ENCODE measurements at places on chromosomes 5 and 9. TPM values are rescaled to one million over a fixed set of nuclear protein-coding genes. Genes with fewer than 3 reads are reported as not detected.

The RELL2 gene
- total RNA-seq, result 10.1 TPM

DNA sequence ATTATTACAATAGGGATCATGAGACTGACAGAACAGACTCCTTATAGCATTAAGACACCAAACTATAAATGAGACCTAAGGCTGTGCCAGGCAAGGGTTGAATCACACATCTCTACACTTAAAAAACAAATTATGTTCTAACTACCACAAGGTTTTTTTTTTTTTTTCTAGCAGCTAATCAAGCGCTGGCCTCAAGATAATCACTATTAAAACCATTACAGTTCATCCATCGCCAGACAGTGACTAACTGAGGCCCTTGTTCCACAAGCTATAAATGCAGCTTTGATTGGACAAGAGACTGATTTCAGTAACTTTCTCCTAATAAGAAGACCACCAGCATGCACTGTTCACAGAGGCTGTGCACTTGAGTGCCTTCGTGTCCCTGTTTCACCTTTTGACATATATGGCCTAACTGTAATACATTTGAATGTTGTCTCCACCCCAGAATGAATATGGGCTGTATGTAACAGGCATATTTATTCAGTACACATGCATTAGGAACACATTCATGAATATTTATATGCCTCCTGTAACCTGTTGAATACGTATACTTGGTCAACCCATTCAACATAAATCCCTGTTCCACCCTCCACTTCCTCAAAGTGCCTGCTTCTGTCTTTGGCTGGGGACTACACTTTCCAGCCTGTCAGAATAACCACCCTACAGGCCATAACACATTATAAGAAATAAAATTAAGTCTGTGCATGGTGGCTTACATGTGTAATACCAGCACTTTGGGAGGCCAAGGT is 22.8 kb upstream of the ZNF131 start:
- no peak for DNase-seq

GRCh38 chr9:104971511-104971910 is 43.6 kb upstream of the ABCA1 start:
- no peak for DNase-seq

The PCDHA10 gene
- total RNA-seq, result not detected
